ENCODE measurements at places on chromosomes 12 and 14.

DNA sequence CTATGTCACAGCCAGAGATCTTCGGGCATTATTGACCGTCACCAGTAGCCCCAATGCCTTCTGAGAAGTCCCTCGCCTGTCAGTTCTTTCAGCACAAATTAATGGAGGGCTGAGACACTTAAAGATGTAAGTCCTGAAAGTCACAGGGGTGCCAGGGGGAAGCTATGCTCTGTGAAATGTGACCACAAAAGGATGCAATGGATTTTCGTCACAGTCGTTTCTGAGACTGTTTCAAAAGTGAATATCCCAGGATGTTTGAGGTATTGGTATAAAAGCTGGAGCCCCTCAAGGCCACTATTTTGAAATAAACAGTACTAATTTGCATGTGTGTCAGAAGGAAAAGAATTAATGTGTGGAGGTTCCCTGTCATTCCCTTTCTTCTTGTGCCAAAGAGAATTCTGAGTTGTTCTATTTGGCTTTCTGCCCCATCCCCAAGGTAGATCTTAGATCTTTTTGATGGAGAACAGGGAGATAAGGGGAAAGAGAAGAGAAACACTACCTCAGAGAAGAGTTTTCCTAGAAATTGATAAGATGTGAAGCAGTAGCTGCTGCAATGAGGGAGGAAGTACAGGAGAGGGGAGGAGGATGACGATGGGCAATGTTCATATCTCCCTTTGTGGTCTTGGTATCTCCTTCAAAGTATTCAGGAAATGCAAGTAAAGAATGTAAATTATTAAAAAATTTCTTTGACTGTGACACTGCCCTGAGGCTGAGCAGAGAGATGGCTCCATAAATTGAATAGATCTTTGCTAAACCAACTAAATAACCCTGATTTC is 101.8 kb upstream of the NAP1L1 start:
- DNase-seq: no peak

DNA sequence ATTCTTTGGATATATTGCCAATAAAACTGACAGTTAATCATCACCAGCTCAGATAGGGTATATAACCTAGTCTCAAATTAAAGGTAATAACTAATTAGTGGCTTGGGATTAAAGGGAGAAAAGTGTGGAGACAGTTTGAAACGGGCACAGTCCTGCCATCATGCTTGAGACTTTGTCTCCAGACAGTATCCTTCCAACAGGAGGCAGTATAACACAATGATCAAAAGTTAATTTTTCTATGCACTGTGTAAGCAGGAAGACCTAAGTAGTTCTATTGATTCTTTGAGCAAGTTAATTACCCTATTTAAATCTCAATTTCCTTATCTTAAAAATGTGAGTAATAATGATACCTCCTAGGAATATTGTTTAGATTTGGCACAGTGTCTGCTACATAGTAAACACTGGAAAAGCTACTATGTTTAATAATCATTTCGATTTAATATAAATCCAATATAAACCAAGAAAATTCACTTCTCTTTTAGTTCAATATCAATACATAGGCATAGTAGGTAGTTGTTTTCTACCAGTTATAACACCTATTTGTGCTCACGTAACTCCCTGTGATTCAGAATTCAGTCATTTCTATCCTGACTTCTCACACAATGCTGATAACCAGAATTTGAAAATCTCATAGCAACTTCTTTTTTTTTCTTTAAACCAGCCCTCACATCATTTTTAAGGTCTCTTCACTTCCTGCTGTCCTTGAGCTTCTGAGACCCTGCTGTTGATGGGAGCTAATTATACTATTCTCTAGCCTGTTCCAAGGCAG is 53.7 kb downstream of the GALNT4 start:
- no peak for DNase-seq

GRCh38 chr12:116508145-116509121 is 50.7 kb upstream of the MAP1LC3B2 start:
- peak; percentile 57 for DNase-seq

GRCh38 chr14:101781240-101782061 is 19.9 kb downstream of the PPP2R5C start:
- DNase-seq: no peak

DNA sequence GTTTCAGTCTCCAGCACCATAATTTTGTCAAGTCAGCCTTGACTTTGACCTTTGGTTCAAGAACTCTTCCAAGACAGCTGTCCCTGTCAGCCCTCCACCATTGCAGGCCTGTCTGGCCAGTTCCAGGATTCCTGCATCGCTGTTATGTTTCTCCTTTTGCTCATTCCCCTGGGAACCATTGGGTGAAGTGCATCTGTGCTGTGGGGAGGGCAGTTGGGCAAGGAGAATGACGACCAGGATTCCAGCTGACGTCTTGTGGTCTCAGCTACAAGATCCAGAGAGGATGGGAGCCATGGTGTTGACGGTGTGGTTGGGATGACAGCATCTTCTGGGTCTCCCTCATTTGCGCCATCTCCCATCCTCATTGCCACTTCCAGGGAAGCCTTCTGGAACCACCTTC is 45.9 kb upstream of the SLC24A4 start:
- no peak for DNase-seq

DNA sequence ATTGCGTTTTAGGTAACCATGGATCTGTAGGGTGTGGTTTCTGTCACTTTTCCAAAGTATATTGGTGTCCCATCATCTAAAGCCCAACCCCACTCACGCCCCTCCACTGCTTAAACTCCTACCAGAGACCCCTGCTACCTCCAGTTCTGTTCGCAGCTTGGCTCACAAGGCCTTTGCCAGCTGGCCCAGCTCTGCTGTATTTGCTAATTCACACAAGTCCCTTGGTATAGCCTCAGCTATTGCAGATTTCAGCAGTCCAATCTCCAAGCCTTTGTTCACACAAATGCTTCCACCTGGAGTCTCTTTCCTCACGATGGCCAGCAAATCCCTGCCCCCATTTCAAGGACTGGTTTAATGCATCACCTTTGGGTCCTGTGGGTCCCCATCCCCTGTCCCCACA is 24.2 kb downstream of the ISCA2 start:
- no peak for DNase-seq

DNA sequence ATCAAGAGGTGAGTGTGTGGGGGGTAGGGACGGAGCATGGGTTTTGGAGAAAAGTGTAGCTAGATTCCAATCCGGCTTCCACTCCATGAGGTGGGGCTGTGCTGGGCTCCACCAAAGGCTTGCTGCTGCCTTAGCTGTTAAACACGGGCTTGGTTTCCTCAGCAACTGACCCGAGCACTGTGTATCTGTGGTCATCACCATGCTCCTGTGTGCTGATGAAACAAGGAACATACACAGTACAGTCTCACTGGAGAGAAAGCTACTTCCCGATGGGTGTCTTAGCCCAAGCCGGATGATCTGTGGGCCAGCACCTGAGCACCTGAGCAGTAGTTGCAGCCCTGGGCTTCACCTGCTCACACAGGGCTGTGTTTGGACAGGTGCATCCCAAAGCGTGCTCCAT is 52.9 kb upstream of the VRK1 start:
- no peak for DNase-seq

- DNase-seq: no peak
These were observed 43.6 kb downstream of the KIF26A start for GRCh38 chr14:104181761-104182530.

- no peak for DNase-seq
These were observed 5.0 kb downstream of the CRIP2 start for GRCh38 chr14:105479431-105480158.

- no peak for DNase-seq
These were observed 223.2 kb upstream of the RTL1 start for GRCh38 chr14:101126731-101127130.

GRCh38 chr14:93105362-93105761 is 10.4 kb downstream of the ITPK1 start:
- no peak for DNase-seq

DNA sequence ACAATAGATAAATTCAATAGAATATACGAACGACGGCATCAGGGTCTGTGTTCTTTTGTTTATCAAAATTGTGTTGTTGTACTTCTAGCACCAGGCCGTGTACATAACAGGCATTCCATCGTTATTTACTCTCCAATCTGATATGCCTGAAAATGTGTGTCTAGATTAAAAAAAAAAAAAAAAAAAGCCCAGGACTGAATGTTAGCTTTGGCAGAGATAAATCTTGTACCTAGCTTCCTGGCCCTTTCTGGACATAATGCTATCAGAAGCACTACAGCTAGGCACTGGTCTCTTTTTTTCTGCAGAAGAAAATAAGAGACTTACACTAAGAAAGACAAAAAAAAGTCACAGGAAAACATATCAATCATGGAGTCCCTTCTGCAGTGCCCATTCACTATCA is 37.0 kb downstream of the CDKL1 start:
- DNase-seq: no peak

DNA sequence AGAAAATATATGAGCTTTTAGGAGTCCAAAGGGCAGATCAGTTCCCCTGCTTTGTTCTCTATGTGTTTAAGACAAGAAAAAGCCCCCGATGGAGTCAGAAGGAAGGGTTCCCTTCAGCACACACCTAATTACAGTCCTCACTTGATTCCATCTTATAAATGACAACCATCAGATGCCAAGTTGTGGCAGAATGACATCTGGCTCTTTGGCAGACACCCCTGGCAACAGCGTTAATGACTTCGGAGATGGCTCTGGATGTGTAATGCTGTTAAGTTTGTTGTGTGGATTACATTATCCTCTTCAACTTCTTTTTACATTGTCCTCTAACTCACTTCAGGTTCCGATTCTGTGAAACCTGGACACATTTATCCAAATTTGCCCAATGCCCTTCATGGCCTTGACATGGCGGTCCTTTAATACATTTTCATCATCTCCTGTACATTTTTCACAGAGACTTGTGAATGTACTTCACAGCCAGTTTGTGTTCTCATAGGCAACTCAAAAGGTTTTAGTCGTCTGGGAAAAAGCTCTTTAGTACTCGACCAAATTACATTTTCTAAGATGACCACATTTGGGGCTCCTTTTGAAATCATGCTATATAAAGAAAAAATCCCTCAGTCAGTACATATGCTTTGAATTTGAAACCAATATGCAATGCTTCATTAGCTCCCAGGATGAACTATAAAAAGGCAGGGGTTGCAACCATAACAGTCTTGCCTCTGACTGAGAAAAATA is 667.8 kb downstream of the NOVA1 start:
- no peak for DNase-seq

DNA sequence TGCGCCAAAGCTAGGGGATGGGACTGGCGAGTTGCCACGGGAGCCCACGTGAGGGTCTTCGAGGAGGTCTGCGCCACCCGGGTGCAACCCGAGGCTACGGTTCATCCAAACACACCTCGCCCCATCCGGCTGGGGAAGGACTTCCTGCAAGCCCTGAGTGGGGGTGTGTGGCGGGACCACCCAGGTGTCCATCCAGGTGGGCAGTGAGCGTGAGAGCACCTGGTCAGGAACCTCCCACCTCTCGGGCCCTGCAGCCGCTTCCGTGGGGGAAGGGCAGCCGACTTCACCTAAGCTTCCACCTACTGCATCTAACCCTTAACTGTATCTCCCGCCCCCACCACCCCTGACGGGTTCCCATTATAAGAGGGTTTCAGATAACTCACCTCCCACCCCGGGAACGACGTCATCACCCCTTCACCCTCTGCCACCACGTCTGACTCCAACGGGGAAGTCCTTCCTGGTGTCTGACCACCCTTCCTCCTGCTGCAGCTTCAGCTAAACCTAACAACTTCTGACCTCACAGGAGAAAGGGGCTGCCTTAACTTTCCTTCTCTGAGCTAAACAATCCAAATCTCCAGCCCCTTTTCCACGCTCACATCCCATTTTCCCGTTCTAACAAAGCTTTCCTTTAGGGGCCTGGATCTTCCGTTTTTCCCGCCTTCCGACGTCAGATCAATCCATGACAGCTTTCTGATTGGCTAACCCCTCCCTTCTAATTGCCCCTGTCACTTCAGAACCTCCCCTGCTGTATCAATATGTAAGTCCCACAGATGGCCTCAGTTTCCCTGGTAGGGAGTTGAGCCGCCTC is 27.4 kb upstream of the SMUG1 start:
- no peak for DNase-seq

DNA sequence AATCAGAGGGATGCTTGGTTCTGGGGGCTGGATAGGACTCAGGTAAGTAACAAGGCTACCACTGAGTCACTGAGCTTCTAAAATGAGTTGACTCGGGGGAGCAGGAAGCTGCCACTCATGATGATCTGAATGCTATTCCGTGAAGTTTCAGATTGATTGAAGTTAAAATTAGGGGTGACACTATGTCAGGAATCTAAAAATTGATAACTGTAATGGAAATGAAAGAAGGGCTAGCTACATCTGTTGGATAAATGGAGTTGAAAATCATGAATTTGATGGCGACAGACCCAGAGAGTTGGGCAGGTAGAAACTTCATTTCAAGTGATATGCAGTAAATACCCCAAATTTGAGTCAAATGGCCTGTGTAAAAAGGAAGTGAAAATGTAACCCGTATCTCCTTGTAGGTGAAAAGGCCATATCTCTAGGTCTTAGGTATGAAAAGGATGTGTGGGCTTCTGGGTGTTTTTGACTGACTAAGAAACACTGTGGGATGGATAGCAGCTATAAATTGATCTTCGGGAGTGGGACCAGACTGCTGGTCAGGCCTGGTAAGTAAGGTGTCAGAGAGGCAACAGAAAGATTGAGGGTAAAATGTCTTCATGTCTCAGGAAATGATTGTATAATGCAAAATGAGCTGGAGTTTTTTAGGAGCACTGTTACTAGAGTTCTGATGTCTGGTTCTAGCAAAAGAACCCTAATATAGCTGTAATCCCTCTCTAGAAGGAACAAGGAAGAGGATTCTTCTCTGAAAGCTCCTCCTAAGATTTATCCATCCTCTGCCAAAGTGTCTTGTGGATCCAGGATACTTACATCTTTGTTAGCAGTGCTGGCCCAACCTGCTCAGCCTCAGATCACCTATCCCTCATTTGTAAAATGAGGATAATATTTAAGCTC is 57.3 kb downstream of the DAD1 start:
- DNase-seq: no peak

GRCh38 chr12:49305762-49306510 is 11.0 kb downstream of the PRPH start:
- DNase-seq: no peak

- DNase-seq: no peak
These were observed 445.2 kb downstream of the NAV3 start for GRCh38 chr12:78275886-78276285.

- no peak for DNase-seq
These were observed 98.7 kb downstream of the HECTD4 start for GRCh38 chr12:112283546-112283945.

Data from activated B cell treated with CpG ODN at 0.5 μM for 24 hours (primary cell).